Stimulated activated CD4-positive, alpha-beta T cell treated with anti-CD3 and anti-CD28 coated beads, Interleukin-2, amount 100 ng/mL, for 24 hours (primary cell): ENCODE measurements at places on chromosomes 11 and 22.

GRCh38 chr11:73189315-73189714 lies 28.8 kb upstream of the P2RY2 start:
- DNase-seq = no peak

- DNase-seq = no peak
Observed at GRCh38 chr11:61484541-61484940, 24.0 kb upstream of the LRRC10B start.

GRCh38 chr22:20466659-20467379 lies 28.8 kb downstream of the KLHL22 start:
- DNase-seq = no peak

GRCh38 chr11:70270877-70271648 lies 573 bp downstream of the PPFIA1 start:
- DNase-seq = peak; percentile 43

GRCh38 chr11:33027846-33028536 lies 11.4 kb upstream of the TCP11L1 start:
- DNase-seq = no peak

- DNase-seq = no peak
Observed at GRCh38 chr22:44129619-44129976, 51.1 kb upstream of the PARVG start.

GRCh38 chr11:122628810-122629555 lies 26.5 kb upstream of the UBASH3B start:
- DNase-seq = peak; percentile 74
